Inflammatory macrophage treated with lipopolysaccharide for 1 hour (primary cell): ENCODE measurements at places on chromosomes 2 and 18.

DNA sequence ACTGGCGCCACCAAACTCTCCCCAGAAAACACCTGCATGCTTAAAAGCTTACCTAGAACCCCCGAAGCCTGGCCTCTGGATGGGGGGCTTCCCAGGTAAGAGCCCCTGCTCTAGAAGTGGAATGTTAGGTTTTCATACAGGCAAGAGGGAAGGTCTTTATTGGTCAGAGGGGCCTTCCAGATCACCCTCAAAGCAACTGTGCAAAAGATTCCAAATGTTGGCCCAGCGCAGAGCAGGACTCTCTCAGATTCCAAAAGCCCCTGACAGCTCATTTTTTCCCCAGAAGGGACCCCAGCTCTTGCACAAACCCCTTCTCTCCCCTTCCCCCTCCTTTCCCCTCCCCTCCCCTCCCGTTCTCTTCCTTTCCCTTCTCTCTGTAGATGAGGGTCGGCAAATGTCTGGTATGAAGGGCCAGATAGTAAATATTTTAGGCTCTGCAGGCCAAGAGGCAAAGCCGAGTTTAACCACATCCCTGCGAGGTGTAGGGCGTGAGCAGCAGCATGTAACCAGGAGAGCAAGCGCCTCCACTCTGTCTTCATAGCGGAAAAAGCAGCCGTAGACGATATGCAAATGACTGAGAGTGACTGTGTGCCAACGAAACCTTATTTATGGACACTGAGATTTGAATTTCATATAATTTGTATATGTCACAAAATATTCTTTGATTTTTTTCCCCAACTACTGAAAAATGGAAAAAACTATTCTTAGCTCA, 116.9 kb downstream of the SMAD7 start:
- peak; percentile 69 for DNase-seq

DNA sequence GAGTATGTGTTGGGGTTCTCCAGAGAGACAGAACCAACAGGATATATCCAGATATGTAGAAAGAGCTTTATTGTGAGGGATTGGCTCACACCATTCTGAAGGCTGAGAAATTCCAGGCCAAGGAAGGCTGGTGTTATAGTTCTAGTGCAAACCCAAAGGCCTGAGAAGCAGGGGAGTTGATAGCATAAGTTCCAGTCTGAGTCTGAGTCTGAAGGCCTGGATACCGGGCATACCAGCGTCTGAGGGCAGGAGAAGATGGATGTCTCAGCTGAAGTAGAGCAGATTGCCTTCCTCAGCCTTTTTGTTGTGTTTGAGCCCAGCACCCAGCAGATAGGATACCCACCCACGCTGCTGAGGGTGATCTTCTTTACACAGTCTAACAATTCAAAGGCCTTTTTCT, 211.7 kb upstream of the RASGRP3 start:
- no peak for DNase-seq

- DNase-seq = no peak
These were observed 164.5 kb upstream of the SIX3 start for GRCh38 chr2:44777036-44777435.

GRCh38 chr2:101608408-101609310, 88.8 kb upstream of the MAP4K4 start:
- no peak for DNase-seq

- DNase-seq = no peak
These were observed 11.1 kb downstream of the NR4A2 start for GRCh38 chr2:156321243-156321904.

- no peak for DNase-seq
These were observed 157.1 kb downstream of the PRPF40A start for GRCh38 chr2:152560166-152560565.

GRCh38 chr2:36461039-36461681, 105.6 kb downstream of the CRIM1 start:
- DNase-seq = no peak

DNA sequence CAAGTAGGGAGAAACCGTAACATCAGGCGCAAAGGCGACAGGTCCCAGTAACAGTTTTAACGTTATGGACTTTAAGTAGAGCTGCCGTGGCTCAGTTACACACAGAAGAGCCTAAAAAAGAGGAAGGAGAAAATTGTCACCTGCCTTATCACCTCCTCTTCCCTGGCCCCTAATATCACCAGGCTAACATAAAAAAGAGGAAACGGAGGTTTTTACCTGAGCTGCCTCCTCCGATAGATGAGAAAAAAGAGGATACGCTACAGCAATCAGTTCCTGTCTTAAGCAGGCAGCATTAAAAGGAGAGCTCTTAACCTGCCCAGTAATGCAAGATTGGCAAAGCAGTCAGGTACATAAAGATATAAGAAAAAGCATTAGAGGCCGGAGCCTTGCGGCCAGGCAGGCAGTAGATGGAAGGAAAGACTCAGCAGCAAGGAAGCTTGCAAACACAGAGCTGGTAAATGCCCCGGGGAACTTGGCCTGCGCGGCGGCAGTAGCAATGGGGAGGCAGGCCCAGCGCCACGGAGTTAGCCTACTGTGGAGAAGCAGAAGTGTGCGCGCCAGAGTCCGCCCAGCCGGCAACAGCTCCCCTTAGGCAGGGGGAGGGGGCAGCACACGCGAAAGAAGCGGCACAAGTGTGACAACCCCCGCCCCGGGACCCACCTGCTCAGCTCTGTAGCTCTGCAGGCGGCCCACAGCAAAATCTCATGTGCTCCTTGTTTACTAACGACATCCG, 116.3 kb upstream of the SCN7A start:
- no peak for DNase-seq

- no peak for DNase-seq
These were observed 20.3 kb upstream of the LAPTM4A start for GRCh38 chr2:20071397-20072383.

- no peak for DNase-seq
These were observed 93.4 kb downstream of the IKZF2 start for GRCh38 chr2:213057977-213058376.

GRCh38 chr2:47083886-47084687, 71.0 kb downstream of the STPG4 start:
- DNase-seq = peak; percentile 32

GRCh38 chr2:172012677-172013391, 13.1 kb downstream of the METAP1D start:
- no peak for DNase-seq

DNA sequence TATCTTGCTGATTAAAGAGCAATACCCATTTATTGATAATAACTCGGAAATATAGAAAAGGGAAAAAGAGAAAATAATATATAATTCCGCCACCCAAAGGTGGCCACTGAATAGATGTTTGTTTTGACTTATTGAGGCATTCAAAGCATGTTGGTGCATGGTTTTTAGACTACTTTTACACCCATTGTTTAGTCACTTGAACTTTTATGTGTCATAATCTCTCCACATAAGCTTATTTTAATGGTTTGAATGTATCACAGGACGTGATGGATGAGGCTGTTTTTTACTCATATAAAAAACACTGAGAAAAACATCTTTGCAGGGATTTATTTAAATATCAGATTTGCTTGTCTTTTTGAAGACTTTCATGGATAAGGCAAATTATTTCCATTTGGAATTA, 120.4 kb downstream of the ACKR3 start:
- DNase-seq = no peak

DNA sequence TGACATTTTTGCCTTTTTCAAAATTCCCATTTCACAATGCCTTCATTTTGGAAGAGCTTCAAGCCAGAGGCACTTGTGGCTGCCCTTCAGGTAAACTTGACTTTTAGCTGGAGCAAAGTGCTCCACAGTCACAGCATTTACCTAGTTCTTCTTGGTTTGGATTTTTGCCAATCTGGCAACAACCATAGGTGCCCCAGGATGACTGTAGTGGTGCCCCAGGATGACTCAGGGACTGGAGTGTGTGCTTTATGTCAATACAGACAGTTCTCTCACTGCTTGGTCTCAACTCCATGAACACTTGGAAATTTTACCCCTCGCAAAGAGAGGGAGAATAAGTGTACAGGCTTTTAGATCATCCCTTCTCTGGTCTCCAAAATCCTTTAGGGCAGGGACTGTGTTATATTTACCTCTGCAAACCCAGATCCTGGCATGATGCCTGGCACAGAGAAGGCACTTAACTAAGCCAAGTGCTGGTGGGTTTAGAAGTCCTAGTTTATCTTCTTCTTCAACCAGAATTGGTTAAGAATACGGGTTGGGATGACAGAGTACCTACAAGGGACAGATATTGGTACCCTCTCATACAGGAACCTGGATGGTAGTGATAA, 15.3 kb upstream of the PTPN4 start:
- DNase-seq = no peak

GRCh38 chr2:31168291-31168690, 30.1 kb upstream of the GALNT14 start:
- DNase-seq = no peak

DNA sequence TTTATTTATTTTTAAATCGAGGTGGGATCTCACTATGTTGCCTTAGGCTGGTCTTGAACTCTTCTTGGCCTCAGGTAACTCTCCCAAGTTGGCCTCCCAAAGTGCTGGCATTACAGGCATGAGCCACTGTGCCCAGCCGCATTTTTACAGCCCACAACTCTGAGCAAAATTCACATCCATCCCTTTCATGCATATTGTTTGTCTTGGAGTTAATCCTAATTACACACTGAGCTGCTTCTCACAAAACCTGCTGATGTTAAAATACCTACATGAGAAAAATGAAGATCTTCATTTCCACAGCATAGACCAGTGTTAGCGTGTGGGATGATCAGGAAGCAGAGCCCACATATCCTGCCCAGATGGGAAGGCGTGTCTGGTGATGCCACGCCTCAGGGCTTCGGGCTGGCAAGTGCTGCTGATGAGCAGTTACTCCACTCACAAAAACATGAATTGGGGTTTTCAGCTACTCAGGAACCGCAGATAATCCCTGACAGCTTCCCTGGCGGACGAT, 14.6 kb downstream of the ITGB1BP1 start:
- peak; percentile 69 for DNase-seq
